ENCODE measurements at places on chromosomes 5 and 9.
A peak's percentile ranks its signal among the peaks of the same experiment; 100 is the strongest.

- peak; percentile 63 for DNase-seq
These were observed 55.6 kb downstream of the ARHGEF37 start for GRCh38 chr5:149636861-149637246.

DNA sequence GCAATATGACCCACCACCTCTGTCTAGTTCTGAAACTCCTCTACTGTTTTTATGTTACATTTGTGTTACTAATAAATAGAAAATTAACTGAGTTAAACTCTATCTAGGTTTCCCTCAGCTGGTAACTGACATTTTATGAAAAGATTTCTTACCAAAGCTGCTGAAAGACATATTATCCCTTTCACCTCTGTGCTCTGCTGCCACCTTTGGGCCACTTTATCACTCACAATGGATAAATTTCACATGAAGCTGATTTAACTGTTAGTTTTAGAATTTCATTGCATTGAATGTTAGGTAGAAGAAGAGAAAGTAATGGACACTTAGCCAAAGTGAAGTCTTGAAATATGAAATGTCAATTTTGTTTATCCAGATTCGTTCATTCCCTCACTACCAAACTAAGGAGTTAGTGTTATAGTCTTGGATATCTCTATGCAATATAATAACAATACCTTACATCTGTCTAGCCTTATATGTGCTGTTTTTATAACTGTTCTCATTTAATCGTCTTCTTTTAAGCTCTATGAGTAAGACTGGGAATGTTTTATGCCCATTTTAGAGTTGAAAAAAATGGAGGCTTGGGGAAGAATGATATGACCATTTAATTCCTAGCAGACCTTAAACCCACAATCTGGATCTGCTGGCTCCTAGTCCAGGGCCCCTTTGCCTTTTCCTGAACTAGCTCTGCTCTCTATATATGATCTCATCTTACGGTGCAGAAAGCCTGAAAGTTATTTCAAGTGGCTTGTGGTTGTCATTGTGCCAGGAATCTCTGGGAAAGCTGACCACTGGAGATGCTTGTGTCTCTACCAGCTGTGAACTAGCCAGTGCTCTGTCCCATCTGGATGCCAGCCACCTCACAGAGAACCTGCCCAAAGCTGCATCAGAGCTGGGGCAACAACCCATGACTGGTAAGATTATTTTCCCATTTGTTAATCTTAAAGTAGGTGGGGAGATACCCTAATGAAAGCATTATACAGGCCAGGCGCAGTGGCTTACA is 97.1 kb downstream of the GOLPH3 start:
- peak; percentile 14 for DNase-seq

GRCh38 chr9:37534901-37535300 is 41.3 kb downstream of the FBXO10 start:
- DNase-seq = no peak

GRCh38 chr9:111997831-111998230 is 101.2 kb downstream of the UGCG start:
- no peak for DNase-seq

Measured in stimulated activated CD8-positive, alpha-beta memory T cell treated with anti-CD3 and anti-CD28 coated beads, Interleukin-4, amount 100 ng/mL, for 24 hours (primary cell).